ENCODE measurements at places on chromosomes 7 and 10.
A peak's percentile ranks its signal among the peaks of the same experiment; 100 is the strongest.

GRCh38 chr7:95395755-95396135 is 430 bp downstream of the PON3 start:
- H3K27ac ChIP-seq: no peak overlapping the region
- DNase-seq: no peak
- H3K4me3 ChIP-seq: peak overlapping the region; percentile 69
- no peaks in the 10 kb centered on the region for H3K36me3 ChIP-seq
- no peaks in the 10 kb centered on the region for H3K4me1 ChIP-seq
- no peaks in the 10 kb centered on the region for H3K27me3 ChIP-seq

GRCh38 chr10:68562661-68563570 is 2.8 kb downstream of the TET1 start:
- no peak overlapping the region for H3K4me3 ChIP-seq
- H3K27ac ChIP-seq: peak overlapping the region; percentile 29
- H3K27me3 ChIP-seq: no peaks in the 10 kb centered on the region
- DNase-seq: peak; percentile 68
- peaks cover 15% of the 10 kb centered on the region for H3K4me1 ChIP-seq
- no peaks in the 10 kb centered on the region for H3K36me3 ChIP-seq

DNA sequence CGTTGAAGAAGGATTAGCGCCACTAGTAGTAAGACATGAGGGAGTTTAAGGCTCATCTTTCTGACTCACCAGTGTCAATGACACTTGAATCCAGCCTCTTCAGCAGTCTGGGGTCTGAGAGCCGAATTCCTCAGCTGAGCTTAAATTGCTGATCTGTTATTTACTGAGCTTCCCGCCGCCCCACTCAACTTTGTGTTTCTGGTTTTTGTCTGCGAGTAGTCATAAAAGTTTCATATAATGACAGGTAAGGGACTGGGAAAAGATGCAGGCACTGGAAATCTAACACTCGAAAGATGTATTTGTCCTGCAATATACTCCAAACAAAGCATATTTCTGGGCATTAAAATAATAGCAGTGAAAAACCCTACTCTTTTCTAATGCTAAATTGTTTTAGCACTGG is 51.2 kb upstream of the RELN start:
- no peaks in the 10 kb centered on the region for H3K27me3 ChIP-seq
- no peaks in the 10 kb centered on the region for H3K36me3 ChIP-seq
- no peak for DNase-seq
- H3K27ac ChIP-seq: no peak overlapping the region

DNA sequence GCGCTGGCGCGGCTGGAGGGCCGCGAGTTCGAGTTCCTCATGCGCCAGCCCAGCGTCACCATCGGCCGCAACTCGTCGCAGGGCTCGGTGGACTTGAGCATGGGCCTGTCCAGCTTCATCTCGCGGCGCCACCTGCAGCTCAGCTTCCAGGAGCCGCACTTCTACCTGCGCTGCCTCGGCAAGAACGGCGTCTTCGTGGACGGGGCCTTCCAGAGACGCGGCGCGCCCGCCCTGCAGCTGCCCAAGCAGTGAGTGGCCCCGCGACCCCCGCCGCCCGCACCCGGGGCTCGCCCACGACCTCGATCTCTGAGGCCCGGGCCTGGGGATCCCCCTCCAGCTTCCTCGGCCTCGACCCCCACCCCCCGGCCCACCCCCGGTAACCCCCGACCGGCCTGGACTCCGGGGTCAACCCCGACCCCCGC is 537 bp downstream of the FOXK1 start:
- H3K36me3 ChIP-seq: peaks cover 9% of the 10 kb centered on the region
- no peaks in the 10 kb centered on the region for H3K27me3 ChIP-seq
- H3K4me3 ChIP-seq: peak overlapping the region; percentile 87
- peak; percentile 49 for DNase-seq
- H3K27ac ChIP-seq: peak overlapping the region; percentile 91
- H3K4me1 ChIP-seq: peaks cover 10% of the 10 kb centered on the region

Measured in mesenchymal stem cell (in vitro differentiated cells and primary cell).